ENCODE measurements at places on chromosomes 7 and 10.

DNA sequence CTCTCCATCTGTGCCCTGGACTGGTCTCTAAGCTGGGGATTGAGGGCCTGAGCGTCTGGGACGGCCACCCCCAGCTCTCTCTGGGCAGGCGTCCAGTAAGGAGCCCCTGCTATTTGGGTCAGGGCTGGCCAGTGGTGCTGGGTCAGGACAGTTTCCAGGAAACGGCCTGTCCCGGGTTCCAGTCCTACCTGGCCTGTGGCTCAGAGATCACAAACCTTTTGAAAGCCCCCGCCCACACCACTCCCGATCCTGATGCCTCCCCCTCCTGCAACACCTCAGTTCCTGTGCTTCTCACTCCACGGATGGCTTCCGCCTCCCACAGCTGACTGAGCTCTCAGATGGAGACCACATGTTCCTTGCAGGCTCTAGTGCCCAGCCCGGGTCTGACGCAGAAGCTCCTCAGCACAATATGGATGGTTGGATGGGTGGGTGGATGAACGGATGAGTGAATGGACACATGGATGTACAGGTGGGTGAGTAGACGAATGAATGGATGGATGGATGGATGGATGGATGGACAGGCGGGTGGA, 91.7 kb upstream of the PDGFA start:
- no peak for DNase-seq

GRCh38 chr10:88687853-88688467, 18.1 kb upstream of the LIPK start:
- peak; percentile 23 for DNase-seq

DNA sequence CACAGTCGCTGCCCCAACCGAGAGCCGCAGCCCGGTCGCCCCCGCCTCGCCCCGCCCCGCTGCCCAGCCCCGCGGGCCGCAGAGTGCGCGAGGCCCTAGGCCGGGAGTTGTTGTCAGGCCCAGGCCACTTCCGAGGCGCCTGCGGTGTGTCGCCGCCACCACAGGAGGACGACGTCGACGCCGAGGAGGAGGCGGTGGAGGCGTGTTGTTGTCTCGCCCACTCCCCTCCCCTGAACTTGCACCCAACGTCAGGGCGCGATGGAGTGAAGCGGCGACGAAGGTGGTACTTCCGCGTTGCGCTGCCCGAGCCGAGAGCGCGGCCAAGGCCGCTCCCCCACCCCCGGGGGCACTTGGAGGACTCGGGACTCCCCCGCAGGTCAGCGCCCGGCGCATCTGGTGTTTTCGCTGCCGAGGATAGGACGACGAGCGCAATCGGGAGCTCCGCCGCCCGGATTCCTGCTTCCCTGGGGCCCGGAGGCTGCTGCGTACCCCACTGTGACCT, at the start of gene CDK13:
Gene CDK13 (plus strand): TSS at position 286 of the 502 bp plus-strand sequence. CDS start 386 bp downstream, outside the sequence.
- peak; percentile 62 for DNase-seq

- DNase-seq, result peak; percentile 57
These were observed 276.6 kb upstream of the GALNT17 start for GRCh38 chr7:70855373-70855772.

DNA sequence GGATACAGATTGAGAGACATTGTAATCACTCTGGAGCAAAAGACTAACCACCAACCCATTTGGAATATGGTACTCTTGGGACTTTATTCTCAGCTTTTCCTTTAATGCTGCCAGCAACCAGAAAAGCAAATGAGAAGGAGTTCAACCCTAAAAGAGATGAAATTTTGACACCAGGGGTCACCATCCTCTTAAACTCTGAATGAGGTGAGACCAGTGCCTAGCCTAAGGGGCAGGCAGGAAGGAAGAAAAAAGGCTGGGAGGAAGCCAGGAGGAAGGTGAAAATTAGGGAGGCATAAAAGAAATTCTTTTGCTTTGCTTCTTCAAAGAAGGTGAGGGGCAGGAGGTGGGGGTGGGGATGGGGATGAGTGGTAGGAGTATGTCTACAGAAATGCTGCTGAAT, 135.8 kb downstream of the JAZF1 start:
- DNase-seq, result no peak

DNA sequence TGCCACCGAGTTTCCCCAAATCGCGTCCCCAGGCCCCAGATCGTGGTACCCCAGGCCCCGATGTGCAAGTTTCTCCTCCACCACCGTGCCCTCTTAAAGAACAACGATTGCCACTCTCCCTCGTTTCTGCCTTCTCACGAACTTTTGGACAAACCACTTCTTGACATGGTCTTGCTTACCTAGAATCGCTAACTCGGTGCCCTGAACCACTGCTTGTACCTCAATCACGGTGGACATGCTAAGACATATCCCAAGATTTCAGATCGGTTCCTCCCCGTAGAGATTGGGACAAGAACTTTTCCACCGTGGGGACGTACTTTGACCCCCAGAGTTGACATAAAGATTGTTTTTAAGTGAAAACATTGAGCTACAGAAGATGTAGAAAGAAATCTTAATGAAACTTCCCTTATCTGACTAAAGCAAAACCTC, 477 bp upstream of the ZC3HAV1 start:
- no peak for DNase-seq

- DNase-seq, result no peak
These were observed 456.8 kb upstream of the KLF6 start for GRCh38 chr10:4241724-4242345.

DNA sequence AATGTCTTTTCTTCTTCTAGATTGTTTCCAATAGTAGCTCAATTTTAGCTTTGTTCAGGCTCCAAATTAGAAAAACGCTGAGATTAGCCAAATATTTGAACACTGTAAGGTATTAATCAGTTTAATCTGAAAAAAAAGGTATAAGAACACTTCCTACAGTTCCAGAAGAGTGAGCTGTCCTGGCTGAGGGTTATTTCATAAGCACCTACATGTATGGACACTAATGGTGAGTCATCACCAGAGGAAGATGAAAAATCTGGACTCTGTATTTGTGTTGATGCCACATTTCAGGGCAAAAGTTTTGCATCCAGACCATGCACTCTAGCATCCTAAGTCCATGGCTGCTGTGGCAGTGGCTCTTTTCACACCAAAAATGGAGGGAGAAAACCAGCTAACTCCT, 189.5 kb downstream of the ANKRD30A start:
- DNase-seq, result no peak

DNA sequence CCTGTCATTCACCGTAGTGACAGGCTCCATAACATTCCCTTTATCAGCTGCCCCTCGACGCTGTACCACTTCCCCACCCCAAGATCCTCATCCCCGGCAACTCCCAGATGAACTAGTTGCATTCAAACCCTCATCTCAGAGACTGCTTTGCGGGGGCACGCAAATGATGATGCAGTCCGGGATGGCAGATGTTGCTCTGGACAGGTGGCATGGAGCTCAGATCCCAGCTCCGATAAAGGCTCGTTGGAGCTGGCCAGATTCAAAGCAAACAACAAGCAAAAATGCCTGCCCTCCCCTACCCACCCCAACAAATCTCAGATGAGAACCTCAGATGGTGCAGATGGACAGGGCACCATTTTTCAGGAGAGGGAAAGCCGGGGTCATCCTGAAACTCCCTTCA, 46.7 kb downstream of the CARD11 start:
- DNase-seq, result no peak

- peak; percentile 16 for DNase-seq
These were observed 472 bp downstream of the PDAP1 start for GRCh38 chr7:99407872-99408378.

DNA sequence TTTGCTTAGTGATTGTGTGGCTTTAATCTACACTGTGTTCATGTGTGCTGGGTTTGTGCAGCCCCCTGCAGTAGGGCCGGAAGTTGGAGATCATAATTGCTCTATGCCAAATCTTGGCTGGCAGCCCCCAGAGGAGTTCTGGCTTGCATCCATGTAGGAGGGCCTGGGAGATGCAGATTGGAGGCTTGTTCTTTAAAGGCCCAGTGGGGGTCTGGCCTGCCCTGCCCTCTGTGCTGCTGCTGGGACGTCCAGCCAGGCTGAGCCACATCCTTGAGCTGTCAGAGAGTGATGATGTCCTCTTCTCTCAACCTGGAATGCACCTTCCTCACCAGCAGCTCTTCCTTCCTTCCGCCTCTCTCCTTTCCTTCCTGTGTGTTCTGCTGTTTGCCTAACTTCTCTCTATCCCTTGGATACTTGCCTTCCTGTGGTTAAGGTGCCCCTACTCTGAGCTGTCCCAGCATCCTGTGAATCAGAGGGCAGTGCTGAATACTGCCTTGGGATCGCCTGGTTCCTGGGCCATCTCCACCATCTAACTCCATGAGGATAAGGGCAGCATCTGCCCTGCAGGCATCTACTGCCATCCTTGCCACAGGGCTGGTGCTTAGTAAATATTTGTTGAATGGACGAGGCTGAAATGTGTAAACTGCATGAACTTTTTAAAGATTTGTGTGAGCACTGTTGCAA, 30.2 kb downstream of the DOCK1 start:
- no peak for DNase-seq

- no peak for DNase-seq
These were observed 112.5 kb downstream of the MAD1L1 start for GRCh38 chr7:2120251-2120660.

DNA sequence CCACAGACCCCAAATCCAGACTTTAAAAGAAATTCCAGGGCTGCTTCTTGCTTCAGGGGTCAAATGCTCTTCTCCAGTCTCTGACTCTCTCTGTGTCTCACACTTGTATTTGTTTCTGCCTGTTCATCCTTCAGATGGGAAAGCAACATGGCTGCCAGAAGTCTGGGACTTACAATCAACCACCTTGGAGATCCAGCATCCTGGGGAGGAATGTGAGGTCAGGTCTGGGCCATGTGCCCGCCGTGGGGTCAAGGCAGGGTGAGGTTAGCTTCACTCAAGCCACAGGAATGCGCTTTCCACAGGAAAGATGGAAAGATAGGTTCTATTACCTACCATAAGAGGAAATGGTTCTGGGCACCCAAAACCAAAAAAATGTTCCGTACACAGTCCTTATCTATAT, 34.3 kb upstream of the NPVF start:
- DNase-seq, result peak; percentile 35

GRCh38 chr7:151172273-151173141, 5.0 kb upstream of the GBX1 start:
- DNase-seq, result peak; percentile 76

GRCh38 chr7:149722356-149722957, 50.9 kb downstream of the ZNF467 start:
- no peak for DNase-seq

GRCh38 chr10:31883397-31883796, 45.2 kb downstream of the ARHGAP12 start:
- no peak for DNase-seq

GRCh38 chr7:113015034-113015645, 71.5 kb downstream of the GPR85 start:
- peak; percentile 40 for DNase-seq

- no peak for DNase-seq
These were observed 6.9 kb upstream of the PFKP start for GRCh38 chr10:3060481-3060889.

DNA sequence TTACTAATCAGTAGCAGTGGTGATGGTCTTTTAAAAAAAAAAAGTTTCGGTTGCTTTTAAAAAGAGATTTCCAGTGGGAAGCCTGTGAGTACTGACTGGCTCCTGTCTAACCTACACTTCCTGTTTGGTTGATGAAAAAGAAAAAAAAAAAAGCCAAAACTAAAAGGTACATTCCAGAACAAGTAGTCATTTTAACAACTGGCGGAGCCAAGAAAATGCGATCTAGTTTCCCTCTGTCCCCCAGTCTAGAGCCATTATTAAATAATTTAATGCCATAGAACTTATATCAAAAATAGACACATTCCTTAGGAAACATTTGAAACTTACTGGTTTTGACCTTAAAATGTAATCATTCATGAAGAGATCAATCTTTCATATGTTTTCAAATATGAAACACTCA, 254.2 kb upstream of the C7orf33 start:
- DNase-seq, result no peak

GRCh38 chr7:128137181-128137580, 103.9 kb upstream of the LEP start:
- no peak for DNase-seq

DNA sequence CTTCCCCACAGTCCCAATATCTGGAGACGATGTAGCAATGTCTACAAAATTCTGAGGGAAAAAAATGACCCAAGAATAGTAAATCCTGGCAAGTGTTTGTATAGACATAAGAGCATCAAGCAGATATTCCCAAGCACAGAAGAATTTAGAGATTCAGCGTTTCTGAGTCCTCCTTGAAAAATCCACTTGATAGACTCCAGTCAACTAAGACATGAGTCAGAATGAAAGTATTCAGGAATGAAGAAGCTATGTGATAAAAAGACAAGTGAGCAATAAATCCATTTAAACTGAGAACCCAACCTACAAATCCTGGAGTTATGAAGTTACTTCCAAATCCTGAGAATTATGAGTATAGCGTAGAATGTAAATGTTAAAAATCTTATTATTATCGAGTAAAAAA, 86.1 kb upstream of the NPY start:
- no peak for DNase-seq

DNA sequence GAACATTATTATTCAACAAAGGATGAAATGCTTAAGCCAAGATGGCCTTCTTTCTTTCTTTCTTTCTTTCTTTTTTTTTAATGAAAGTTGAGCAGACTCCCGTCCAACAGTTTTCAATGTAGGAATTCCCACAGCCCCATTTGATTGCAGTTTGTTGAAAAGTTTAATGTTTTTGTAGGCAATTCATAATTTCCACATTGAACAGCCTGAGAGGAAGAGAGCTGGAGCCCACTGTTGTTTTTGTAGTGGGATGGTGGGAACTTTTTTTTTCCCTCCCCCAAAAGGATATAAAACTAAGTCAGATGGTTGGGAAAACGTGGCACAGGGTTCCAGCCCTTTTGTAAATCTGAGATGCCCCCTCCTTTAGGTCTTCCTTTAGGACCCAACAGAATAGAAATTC, 86.6 kb downstream of the TCF7L2 start:
- DNase-seq, result no peak

GRCh38 chr10:95782318-95782717, 26.4 kb downstream of the ENTPD1 start:
- DNase-seq, result no peak

- DNase-seq, result no peak
These were observed 55.9 kb downstream of the ATXN7L1 start for GRCh38 chr7:105820363-105821066.

DNA sequence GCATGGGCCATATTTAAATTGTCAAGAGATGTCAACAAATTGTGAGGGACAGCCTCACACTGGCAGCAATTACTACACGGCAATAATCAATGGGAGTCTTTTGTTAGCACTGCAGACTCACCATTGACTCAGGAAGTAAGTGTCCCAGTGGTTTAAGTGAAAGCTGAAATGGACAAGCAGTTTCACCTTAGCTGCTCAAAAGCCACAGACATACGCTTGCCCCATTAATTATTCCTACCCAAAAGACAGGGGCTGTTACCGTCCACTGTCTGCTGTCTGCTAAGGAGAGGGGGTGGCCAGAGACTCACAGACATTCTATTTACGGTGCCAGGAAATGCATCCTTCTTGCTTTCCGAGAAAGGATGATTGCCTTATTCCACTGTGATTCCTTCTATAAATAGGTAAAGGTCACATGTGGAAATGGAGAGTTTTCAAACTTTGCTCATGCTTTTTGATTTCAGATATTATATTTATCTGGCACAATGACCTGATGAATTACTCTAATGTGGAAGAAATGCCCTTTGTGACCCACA, 309.7 kb upstream of the NFE2L3 start:
- DNase-seq, result peak; percentile 16

DNA sequence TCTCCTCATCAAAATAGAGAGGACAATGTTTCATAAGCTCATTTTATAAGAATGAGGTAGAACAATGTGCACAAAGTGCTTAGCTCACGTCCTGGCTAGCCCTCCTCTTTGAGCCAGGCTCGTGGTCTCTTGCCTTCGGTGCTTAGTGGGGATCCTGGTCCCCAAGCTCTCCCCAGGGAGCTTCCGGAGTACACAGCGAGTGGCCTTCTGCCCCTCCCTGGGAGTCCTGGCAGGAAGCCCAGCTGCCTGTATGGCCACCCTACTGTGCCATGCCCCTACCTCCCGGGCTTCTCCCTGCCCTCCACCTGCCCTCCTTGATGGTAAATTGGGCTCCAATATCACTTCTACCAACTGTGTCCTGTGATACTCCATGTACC, 868 bp downstream of the MYO1G start:
- DNase-seq, result no peak
